ENCODE measurements at places on chromosomes 16 and 17. TPM values are rescaled to one million over a fixed set of nuclear protein-coding genes. Genes with fewer than 3 reads are reported as not detected.

GRCh38 chr17:67198131-67198530, 46.9 kb downstream of the HELZ start:
- DNase-seq: no peak

Gene HLF
- total RNA-seq: 1.5 TPM

DNA sequence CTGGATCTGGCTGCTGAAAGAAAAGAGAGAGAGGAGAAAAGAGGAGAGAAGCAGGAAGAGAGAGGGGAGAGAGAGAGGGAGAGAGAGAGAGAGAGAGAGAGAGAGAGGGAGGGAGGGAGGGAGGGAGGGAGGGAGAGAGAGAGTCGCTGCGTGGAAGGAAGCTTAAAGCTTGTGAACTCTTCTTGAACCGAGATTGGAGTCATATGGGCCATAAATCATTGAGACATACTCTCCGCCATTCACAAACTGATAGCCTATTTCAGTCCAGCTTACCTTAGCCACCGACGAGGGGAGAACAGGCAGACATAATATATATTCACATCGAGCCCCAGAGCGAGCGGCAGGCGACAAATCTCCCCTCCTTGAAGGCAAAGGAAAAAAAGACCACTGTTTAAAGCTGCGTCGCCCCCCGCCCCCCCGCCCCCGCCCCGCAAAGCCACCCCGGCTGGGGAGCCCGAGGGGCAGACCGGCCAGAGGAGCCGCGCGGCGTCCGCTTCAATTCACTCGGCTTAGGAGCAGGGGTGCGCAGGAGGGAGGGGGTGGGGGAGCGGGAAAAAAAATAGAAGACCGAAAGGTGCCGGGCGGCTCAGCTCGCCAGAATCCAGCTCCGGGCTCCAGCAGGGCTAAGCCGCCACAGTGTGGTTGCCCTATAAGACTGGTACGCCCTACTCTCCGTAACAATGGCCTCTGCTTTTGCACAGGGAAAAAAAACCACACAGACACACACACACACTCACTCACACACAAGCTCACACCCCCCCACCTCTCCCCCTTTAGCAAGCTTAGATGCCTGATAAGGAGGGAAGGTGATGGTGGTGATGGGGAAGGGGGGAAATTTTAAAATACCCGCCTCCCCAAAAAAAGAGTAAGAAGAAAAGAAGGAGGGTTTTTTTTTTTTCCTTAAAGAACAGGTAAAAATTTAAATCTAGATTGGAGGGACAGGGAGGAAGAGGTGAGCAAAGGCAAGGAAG, 10.6 kb upstream of the HOXB2 start:
- DNase-seq: no peak

GRCh38 chr17:45277216-45277849, 15.4 kb upstream of the SPATA32 start:
- peak; percentile 90 for DNase-seq

Gene ACSM5
- not detected for total RNA-seq

Gene NPIPA3
- 4.5 TPM for total RNA-seq

Gene INCA1
- total RNA-seq: 1.7 TPM

Gene PRKCB
- 0.27 TPM for total RNA-seq

Gene PNMT
- 1.7 TPM for total RNA-seq

- no peak for DNase-seq
These were observed 18.0 kb upstream of the HSBP1 start for GRCh38 chr16:83789642-83790401.

GRCh38 chr17:41692722-41693521, 4.2 kb downstream of the EIF1 start:
- no peak for DNase-seq

- DNase-seq: no peak
These were observed 6.7 kb downstream of the MPP3 start for GRCh38 chr17:43826206-43826605.

Gene AOC3
- total RNA-seq: 2.3 TPM

Gene TM4SF5
- total RNA-seq: not detected

GRCh38 chr17:81397314-81398175, 2.3 kb downstream of the BAHCC1 start:
- no peak for DNase-seq

DNA sequence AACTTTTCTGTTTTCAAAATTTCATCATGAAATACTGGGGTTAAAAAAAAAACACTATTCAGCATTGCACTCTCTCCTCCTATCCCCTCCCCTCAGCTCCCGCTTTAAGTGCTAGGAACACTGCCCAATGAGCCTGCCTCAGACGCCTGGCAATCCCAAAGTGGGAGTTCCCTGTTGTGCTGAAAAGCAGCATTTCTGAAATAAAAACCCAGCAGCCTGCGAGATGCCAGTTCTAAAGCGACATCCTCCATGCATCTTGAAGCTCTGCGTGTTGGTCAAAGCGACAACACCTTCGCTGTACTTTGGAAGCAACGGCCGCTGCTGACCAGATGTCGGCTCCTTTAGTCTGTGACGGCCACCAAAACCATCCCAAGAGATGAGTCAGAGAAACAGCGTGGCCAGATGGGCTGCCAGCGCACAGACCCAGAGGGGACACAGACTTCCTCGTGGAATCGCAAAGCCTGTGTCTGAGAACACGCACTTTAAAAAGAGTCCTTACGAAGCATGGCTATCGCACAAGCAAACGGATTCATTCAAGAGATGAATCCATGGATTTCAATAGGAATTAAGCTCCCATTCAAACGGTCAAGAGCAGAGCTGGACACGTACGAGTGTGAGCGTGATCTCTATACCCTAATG, 32.8 kb downstream of the FBXO31 start:
- no peak for DNase-seq

Gene CDRT15L2
- not detected for total RNA-seq

DNA sequence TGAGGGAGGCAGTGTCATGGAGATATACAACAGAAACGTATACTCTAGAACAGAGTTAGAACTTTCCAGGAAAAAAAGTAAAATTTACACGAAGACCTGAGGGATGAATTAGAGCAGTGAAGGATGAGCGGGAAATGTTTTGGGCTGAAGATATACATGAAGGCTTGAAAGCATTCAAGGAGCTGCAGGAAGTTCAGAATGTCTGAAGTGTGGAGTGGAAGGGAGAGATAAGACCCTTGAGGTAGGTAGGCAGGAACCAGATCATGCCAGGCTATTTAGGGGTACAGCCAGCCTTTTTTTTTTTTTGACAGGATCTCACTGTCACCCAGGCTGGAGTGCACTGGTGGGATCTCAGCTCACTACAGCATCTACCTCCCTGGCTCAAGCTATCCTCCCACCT, 3.2 kb upstream of the NLK start:
- no peak for DNase-seq

GRCh38 chr17:3647769-3648555, 11.4 kb downstream of the CTNS start:
- peak; percentile 54 for DNase-seq

- no peak for DNase-seq
These were observed 4.0 kb downstream of the AMFR start for GRCh38 chr16:56421313-56421712.

DNA sequence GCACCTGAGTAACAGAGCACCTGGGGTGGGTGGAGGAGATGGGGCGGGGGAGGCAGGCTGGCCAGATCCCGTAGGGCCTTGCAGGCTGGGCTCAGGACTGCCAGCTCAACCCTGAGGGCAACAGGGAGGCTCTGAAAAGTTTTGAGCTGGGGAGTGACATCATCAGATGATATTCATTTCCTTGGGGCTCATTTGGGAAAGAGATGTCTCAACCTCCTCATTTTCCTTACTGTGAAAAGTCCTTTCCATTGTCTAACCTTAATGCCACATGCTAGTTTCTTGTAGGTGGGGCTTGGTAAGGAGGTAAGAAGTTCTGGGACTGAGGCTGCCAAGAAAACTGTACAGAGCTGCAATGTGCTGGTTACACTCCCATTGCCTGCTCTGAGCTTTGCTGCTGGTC, 3.7 kb downstream of the TNS4 start:
- no peak for DNase-seq

- no peak for DNase-seq
These were observed 14.6 kb upstream of the KCNJ16 start for GRCh38 chr17:70060415-70060814.

GRCh38 chr17:77944390-77945222, 13.9 kb upstream of the TNRC6C start:
- DNase-seq: no peak

Gene SLC5A10
- 0.25 TPM for total RNA-seq

- no peak for DNase-seq
These were observed 34.9 kb downstream of the PRKCA start for GRCh38 chr17:66337268-66337667.

DNA sequence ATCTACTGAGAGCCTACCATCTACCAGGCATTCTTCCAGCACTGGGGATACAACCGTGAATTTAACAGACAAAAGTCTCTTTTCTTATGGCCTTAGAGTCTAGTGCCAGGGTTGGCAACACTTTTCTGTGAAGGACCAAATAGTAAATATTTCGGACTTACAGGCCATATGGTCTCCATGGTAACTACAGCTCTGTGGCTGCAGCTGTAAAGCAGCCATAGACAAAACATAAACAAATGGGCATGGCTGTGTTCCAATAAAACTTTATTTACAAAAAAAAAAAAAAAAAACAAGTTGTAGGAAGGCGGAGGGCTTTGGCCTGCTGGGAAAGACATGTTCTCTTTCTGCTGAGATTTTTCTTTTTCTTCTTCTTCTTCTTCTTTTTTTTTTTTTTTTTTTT, 98.7 kb downstream of the ABCC12 start:
- DNase-seq: no peak

DNA sequence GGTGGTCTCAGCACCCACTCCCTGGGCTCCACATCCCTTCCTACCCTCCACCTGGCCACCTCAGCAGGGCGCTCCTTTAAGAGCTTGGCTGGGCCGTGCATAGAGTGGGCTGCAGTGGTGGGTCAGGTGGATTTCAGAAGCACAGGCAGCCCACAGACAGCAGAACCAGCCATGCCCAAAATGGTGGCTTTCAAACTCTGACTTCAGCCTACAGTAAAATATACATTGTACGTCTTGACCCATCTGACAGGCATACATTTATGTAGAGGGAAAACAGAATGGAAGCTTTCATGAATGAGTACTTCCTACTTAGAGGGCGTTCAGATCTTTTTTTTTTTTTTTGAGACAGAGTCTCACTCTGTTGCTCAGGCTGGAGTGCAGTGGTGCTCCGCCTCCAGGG, 26.0 kb upstream of the LASP1NB start:
- DNase-seq: no peak

DNA sequence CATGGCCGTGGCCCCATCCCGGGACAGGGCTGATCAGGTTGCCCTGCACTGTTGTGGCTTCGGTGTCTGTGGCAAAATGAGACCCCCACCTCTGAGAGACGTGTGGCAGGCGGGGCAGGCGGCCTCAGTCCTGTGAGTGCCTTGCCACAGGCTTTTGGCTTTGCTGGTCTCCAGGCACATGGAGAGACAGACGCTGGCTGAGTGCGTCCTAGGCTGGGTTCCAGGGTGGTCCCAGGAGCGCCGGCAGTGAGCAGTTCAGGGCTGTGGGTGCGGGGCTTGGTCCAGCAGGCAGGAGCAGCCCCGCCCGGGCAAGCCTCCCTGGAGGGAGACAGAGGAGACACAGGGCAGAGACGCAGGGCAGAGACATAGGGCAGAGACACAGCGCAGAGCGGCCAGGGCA, 29.2 kb downstream of the SOX8 start:
- no peak for DNase-seq

GRCh38 chr17:51231999-51232398, 27.9 kb downstream of the MBTD1 start:
- DNase-seq: no peak

GRCh38 chr17:16910341-16910740, 61.6 kb downstream of the TNFRSF13B start:
- no peak for DNase-seq

DNA sequence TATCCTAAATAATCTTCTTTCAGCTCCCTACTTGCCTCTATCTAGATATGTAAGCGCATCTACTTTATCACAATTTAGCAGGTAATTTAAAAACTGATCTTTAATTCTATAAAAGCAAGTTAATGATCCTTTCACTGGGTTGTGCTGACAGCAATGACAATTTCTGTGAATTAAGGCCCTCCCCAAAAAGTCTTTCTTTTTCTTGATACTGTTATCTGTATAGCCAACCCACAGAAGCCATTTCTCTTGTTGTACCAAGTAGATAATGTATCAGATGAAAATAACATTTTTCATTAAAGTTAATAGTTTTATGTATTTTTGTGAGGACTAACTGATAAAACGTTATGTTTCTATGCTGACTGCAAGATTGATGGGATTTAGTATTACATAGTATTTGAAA, 3.8 kb downstream of the ZPBP2 start:
- no peak for DNase-seq

DNA sequence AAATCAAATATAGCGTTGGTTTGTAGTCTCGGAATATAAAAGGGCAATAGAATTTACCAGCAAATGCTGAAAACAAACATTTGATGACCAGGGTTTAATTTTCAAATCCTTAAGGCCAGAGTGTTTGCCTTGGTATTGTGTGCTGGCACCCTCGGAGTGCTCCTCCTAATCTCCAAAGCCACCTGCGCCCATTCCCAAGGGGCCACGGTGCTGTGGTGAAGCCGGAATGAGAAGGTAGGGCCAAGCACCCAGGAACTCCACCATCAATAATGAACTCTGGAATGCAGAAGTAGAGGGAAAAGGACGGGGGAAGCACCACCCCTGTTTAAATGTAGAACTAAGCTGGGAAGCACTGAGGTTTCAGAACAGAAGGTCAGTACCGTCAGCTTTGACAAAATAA, 51.9 kb downstream of the COG7 start:
- DNase-seq: no peak

DNA sequence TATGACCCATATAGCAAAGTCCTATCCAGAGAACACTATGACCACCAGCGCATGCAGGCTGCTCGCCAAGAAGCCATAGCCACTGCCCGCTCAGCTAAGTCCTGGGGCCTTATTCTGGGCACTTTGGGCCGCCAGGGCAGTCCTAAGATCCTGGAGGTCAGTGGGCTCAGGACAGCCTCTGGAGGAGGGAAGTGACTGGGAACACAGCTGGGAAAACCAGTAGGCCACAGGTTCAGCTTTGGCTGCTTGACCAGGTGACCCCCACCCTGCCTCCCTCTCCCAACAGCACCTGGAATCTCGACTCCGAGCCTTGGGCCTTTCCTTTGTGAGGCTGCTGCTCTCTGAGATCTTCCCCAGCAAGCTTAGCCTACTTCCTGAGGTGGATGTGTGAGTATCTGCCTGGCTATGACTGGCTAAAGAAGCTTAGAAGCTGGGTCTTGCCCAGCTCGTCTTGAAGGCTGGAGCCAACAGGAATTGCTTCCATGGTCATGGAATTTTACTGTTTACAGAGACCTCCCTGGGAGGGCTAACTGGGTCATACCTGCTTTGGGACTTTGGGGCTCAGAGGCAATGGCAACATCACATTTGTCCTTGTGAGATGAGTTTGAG, 1.5 kb upstream of the OVCA2 start:
- no peak for DNase-seq

- no peak for DNase-seq
These were observed 24.2 kb downstream of the C1QTNF1 start for GRCh38 chr17:79047923-79048825.

Gene TMEM238L
- not detected for total RNA-seq

DNA sequence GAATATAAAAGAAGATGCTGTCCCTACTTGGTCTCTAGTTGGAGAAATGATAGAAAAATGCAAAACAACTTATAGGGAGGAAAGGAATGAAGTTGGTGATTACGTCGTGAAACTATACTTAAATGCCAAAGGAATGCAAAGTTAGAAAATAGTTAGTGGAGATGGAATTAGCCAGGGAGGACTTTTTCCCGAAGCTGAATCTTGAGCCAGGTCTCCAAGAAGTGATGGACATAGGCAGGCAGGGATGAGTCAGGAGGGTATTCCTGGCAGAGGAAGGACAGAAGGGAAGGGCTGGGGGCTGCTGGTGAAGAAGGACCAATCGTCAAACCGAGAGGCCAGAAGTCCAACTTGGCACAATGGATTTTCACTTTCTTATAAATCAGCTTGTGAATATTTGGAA, 1.8 kb downstream of the SNTB2 start:
- DNase-seq: no peak

Data from mesothelial cell of epicardium (in vitro differentiated cells).